ENCODE measurements at places on chromosomes 6 and 20. TPM values are rescaled to one million over a fixed set of nuclear protein-coding genes. Genes with fewer than 3 reads are reported as not detected.
A peak's percentile ranks its signal among the peaks of the same experiment; 100 is the strongest.

The SUN5 gene
- not detected for total RNA-seq

The CCN6 gene
- total RNA-seq = 0.24 TPM

The USP49 gene
- total RNA-seq = 0.60 TPM

The FAM120B gene
- total RNA-seq = 12.7 TPM

- peak; percentile 2 for DNase-seq
Measured at GRCh38 chr6:122610690-122611455, 668 bp downstream of the PKIB start.

DNA sequence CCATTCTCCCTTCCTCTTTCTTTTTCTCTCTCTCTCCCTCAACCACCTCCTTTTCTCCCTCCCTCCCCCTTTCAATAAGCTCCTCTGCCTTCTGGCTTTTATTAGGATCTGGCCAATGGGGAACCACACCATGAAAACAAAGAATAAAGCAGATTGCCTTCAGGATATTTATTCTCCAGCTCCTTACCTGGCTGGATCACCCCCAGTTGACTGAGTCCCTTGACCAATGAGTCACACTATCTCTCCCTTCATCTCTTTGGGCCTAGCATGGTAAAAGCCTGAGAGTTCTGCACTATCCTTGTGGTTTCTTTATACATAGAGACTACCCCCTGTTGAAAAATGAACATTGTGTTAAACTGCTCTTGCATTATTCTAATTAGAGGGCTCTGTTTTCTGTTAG lies 476.8 kb downstream of the EPHA7 start:
- DNase-seq = no peak

- no peak for DNase-seq
Measured at GRCh38 chr6:41288754-41289129, 2.3 kb upstream of the TREM1 start.

- DNase-seq = peak; percentile 75
Measured at GRCh38 chr20:53579581-53580375, 13.9 kb downstream of the ZNF217 start.

GRCh38 chr6:90251295-90251992 lies 45.2 kb downstream of the BACH2 start:
- no peak for DNase-seq

DNA sequence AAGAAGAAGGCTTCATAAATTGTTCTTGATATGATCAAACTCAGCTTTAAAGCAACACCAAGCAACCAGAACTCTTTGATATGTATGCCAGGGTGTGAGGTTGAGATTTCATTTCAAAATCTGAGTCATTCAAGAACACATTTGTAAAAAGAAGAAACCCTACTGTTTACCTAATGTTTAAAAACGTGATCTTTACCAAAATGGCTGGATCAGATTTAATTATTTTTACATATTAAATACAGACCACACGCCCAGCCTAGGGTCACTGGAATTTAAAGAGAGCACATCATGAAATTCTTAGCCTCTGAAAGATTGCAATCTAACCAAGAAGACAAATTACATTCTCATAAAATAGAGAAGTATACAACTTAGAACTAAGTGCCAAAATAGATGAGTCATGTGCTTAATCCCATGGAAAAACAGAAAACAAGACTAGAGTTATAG lies 206.8 kb upstream of the SMLR1 start:
- DNase-seq = peak; percentile 60

DNA sequence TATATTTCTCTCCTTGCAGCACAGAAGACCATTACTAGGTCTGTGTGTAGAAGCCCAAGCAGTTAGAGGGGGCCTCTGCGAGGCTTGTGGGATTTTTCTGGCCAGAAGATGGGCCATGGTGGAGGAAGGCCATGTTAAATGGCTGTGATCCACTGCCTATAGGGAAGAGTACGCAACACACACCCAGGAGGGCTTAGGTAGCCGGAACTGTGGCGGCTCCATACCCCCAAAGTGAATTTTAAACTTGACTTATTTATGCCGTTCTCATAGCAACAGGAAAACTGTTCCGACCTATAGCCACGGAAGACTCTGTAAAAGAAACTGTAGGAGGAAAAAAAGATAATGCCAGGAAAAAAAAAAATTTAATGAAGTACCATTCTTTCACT lies 69.5 kb downstream of the SLX4IP start:
- no peak for DNase-seq

- DNase-seq = no peak
Measured at GRCh38 chr20:8250539-8251200, 118.6 kb downstream of the PLCB1 start.

DNA sequence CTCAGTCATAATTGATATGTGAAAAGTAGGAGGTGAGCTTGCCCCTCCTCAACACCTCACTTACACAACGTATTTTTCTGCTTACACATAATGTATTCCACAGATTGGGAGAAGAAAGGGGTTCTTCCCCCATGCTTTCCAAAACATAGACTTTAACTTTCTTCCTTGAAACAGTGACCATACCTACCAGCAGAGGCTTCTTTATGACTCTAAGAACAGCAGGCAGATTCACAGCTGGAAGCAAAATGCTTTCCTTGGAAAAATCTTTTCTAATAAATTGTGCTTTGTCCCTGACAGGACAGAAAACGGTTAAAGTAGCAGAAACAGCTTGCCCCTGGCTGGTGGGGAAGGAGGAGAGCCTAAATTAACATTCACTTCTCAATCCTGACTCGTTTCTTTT lies 629.1 kb upstream of the IMPG1 start:
- no peak for DNase-seq

All from RPMI7951 (cell line).